Renal cortical epithelial cell (primary cell): ENCODE measurements at places on chromosomes 5 and 9.

GRCh38 chr9:112559629-112560413 is 73.2 kb downstream of the KIAA1958 start:
- no peak for DNase-seq

GRCh38 chr5:56815658-56816545 is 553 bp downstream of the MAP3K1 start:
- no peak for DNase-seq

DNA sequence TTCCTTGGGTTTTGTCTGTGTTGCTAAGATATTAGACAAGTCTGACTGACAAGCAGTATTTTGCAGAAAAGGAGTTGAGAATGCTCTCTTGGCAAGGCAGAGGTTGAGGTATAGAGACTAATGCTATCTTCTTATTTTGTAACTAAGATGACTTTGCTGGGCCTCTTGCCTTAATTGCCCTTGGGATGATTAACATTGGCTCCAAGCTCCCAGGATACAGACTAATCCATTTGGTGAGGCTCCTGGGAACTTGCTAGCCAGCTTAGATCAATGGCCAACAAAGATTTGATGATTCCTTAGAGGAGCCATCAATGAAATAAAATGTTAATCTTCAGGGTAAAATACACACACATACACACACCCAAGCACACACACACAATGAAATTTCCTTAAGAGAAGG is 28.7 kb upstream of the AP3B1 start:
- DNase-seq: no peak

GRCh38 chr9:4515958-4516375 is 25.7 kb downstream of the SLC1A1 start:
- DNase-seq: no peak

- DNase-seq: peak; percentile 15
Measured at GRCh38 chr9:118362123-118362522, 657.9 kb downstream of the TLR4 start.

DNA sequence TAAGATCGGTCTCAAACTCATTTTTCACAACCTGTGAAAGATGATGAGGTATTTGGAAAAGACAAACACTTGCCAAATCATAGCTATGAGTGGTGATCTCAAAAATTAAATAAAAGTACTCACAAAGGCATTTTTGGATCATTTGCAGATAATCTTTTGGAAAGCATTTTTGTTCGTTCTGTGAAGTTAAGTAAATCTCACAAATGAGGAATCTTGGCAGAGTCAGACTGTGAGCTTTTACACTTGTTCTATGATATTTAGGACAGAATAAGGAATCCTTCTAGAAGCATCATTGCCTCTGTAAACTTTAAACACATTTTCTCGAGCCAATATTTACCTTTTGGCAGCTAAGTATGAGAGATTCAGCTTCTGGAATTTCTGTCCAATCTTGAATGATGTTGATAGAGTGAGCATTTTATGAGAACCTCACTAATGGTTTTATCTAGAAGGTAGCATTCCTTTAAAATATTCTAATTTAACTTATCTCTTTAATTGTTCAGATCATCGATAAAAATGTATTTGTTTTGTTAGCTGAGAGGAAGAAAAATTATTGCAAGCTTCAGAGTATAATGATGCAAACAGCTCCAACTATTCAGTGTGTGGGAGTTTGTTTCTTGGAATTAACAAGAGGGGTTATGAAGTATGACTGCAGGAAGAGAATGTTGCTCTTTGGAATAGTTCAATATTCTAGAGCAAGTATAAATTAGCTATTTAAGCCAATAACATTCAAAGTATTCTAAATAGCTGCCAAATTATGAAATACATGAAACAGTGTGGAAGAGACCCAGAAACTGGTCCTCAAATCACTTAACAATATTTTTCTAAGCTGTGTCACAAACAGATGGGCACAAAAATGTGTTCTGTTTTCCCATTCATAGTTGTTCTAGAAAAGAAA is 48.6 kb upstream of the SLCO6A1 start:
- no peak for DNase-seq
